RPMI7951 (cell line): ENCODE measurements at places on chromosomes 2 and 18.

- no peak for DNase-seq
Measured at GRCh38 chr18:56157541-56157940, 480.9 kb downstream of the TXNL1 start.

GRCh38 chr2:99940963-99941362, 201.4 kb downstream of the AFF3 start:
- DNase-seq: peak; percentile 58

DNA sequence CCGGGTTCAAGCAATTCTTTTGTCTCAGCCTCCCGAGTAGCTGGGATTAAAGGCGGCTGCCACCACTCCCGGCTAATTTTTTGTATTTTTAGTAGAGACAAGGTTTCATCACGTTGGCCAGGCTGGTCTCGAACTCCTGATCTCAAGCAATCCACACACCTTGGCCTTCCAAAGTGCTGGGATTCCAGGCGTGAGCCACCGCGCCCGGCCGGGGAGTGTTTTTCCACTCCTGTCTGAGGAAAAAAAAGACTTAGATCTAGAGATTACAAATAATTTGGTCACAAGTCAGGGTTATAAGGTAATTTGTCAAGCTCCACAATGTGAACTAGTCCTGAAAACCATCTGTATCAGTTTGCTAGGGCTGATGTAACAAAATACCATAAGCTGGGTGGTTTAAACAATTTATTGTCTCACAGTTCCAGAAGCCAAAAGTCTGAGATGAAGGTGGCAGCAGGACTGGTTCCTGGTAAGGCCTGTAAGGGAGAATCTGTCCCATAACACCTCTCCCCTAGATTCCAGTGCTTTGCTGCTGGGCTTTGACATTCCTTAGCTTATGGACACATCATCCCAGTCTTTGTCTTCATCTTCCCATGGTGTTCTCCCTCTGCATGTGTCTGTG, 40.7 kb upstream of the SP3 start:
- DNase-seq: no peak

DNA sequence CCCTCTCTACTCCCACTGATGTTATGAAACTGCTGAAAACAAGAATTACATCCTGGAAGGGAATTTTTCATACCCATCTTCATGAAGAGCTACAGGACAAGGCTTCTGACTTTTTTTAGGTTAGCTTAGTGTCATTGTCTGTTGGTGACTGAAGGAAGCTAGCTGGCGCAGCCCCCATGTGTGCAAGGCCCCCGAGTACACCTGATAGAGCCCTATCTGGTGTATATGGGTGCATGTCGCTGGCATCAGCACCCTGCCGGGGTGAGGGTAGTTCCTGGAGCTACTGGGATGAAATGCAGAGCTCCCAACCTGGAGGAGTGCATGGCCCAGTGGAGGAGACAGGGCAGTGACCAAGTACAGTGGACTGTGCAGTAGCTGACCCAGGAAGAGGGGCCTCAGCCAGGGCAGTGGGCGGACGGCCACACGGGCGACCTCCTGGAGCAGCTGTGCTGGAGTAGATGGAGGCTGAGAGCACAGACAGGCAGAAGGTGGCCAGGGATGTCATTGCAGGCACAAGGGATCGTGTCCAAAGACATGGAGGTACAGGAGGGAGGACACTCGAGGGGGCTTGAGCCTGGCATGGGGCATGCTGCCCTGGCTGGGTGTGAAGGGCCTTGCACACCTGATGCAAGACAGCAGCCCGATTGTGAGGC, 12.1 kb downstream of the IMPA2 start:
- DNase-seq: no peak

- peak; percentile 24 for DNase-seq
Measured at GRCh38 chr2:178271629-178272333, 77.5 kb downstream of the OSBPL6 start.

DNA sequence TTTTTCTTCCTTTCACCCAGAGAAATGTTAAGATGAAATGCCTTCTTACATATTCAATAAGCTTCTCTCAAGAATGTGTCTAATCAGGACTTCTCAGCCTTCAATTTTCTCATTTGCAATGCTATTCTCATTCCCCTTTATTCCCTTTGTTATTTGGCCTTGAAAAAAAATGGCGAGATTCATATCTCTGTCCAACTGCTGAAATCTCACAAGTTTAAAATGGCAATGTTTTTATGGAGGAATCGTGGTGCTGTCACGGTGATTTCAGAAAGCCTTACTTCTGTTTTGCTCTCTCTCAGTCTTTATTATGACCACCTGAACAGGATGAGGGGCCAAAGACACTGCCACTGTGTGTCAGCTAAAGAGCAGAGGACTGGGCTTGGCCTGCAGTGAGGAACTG, 928.5 kb downstream of the DCC start:
- no peak for DNase-seq

GRCh38 chr2:223929571-223930102, 15.5 kb downstream of the WDFY1 start:
- no peak for DNase-seq

DNA sequence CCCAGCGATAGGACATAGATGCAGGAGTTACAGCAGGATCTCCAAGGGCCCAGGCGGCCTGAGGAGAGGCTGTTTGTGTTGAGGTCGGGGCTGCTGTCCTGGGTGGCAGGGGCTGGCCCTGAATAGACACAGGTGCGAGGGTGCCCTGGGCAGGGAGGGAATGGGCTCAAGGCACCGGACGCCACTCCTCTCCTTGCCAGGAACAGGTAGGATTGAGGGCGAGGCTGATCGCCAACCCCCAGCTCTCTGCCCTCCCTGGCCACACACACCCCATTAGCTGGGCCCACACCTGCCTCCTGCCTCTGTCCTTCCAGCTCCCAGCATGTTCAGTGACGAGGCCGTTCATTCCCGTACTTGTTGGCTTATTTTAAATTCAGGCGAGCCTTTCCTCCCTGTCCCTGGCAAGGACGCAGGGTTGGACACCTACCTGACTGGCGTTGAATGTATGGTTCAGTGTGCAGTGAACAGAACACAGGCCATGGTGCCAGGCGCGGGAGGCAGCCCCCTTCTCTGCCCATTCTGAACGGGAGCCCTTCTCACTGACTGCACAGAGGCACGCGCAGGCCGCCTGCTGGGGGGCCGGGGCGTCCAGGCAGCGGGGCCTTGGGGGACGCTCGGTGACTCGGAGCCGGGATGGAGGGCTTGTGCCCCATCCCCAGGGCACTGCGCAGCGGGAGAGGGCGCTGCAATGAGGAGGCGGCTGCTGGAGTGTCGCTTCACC, 41.3 kb upstream of the SNED1 start:
- no peak for DNase-seq

- DNase-seq: no peak
Measured at GRCh38 chr2:173625315-173625714, 270.6 kb downstream of the CDCA7 start.

- peak; percentile 96 for DNase-seq
Measured at GRCh38 chr2:232568161-232568560, 17.7 kb downstream of the EIF4E2 start.

DNA sequence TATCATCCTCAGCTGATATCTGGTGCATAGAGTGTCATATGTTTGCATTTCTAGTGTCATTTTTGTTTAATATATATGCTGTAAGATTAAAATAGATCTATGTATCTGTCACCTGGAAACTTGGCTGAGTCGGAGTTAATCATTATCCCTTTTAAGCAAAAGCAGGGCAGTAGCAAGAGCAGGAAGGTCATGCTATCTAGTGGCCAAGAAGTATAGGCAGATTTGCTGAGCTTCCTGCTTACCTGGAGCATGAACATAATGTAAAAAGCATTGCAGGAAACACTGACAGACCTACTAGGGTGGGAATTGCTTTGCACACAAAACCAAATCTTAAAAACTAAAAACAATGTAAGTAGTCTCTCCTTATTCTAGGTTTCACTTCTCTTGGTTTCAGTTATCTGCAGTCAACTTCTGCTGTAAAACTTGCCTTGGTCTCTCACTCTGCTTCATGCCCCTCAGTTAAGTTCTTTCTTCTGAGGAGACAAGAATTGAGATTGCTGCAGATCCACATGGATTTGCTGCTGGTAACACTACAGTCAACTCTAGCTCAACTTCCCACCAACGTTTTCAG, 295.3 kb downstream of the CDH7 start:
- no peak for DNase-seq

DNA sequence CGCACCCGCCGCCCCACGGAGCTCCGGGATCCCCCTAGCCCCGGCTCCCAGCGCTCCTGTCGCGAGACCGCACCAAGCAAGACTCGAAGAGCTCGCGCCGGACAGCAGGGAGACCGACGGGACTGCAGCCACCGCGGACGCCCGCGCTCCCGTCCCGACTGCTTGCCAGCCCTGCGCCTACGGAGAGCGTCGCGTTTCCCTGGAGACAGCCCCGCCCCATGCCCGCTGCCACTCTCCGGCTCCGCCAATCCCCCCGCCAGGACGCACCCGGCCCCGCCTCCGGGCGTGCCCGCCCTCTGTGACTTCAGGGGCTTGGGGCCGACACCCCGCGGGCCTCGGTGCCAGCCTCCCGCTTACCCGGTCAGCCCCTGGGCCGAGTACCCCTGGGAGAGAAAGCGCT, at the start of gene ANKMY1:
TSS of gene ANKMY1 (minus strand) at position 181 of the 400 bp plus-strand sequence. CDS start 653 bp downstream, outside the sequence.
- peak; percentile 39 for DNase-seq
